Activated CD8-positive, alpha-beta memory T cell treated with anti-CD3 and anti-CD28 coated beads for 1 hour (primary cell): ENCODE measurements at places on chromosomes 4 and X.

GRCh38 chr4:151407466-151408379 lies 1.3 kb upstream of the FHIP1A start:
- no peak for DNase-seq

- DNase-seq: no peak
These were observed 303.7 kb upstream of the GNPDA2 start for GRCh38 chr4:45030059-45030458.

- DNase-seq: no peak
These were observed 10.4 kb downstream of the JADE3 start for GRCh38 chrX:46922611-46923010.

DNA sequence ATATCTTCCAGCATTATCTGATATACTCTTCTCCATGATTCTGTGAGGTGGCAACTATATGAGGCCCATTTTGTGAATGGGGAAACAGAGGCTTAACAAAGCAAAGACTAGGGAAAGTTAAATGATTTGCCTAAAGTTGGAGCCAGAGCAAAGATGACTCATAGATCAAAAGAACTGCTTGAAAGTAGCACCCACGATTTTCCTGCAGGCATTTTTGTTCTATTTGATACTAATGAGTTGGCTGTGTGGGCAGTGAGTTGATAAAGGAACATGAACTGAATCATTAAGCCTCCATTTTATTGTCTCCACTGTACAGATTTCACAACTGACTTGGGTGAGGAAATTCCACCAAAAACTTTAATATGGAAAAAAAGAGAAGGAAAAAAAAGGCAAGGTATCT lies 138.9 kb upstream of the IGFBP7 start:
- no peak for DNase-seq

- DNase-seq: no peak
These were observed 17.9 kb downstream of the ASMTL start for GRCh38 chrX:1434871-1435240.

- no peak for DNase-seq
These were observed 21.9 kb downstream of the CNOT6L start for GRCh38 chr4:77797239-77797638.

DNA sequence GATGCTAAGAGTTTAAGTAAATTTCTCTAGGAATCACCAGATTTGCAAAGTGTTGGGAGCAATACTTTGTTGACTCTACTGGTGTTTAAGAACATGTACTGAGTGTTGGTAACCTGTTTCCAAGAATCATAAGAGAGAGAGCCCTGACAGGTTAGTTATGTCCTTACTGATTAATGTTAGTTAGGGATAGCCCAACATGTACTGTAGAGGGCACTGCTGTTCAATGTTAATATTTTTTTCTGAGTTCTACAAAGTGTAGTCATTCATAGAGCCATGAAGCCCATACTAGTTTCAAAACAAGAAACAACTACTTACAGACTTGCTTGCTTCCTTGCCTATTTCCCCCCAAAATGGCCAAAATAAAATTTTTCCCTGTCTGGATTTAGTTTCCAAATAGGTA lies 11.9 kb downstream of the TMPRSS11D start:
- no peak for DNase-seq

DNA sequence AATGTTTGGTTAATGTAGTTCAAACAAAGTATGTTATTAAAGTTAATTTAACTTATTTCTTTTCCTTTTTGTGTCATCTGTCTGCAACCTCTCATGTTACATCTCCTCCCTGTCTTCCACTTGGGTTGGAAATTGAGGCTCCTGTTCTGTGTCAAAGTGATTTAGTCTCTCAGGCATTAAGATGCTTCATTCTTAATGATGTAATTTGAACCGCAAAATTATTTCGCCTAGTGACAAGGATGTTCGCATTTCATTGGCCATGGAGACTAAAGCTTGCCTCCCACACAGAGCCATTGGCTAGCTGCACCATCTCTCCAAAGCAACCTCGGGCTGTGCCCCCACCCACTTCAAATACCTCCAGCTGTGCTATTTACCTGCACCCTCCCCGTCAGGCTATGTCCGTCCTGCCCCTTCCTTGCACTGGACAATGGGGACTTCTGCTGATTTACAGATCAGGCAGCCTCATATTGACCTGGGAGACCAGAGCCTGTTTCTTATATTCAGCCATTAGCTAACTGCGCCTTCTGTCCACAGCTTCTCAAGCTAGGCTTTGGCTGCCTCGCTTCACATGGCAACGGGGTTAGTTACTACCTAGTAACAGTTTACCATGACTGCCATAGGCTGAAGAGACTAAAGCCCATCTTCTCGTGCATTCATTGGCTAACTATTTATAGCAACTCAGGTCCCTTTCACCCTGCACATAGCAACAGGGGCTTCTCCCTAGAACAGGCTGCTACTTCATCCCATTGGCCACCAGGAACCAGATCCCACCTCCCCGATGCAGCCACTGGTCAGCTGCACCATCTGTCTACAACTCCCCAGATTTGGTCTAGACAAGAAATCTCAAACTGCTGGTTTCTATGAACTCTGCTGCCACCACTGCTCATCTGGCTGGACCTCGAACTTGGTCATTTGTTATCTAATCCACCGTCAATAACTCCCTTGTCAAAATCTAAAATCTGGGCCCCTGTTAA lies 8.6 kb upstream of the ZNF157 start:
- no peak for DNase-seq

GRCh38 chr4:34516524-34516923 lies 1727.8 kb downstream of the ARAP2 start:
- no peak for DNase-seq

DNA sequence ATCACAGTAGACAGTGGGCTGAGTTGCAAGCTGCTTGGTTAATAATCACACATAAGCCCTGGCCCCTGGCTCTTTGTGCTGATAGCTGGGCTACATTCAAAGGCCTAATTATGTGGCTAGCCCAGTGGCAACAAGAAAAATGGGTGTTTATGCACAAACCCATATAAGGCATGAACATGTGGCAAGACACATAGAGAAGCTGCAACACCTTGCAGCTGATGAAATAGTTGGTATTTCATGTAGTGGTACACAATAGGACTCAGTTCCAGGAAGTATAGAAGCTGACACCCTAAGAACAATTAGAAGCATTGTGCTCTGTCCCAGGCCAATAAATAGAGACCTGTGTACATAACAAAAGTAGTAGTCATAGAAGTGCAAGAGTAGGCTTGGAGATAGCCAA lies 14.6 kb upstream of the ZNF630 start:
- DNase-seq: no peak

DNA sequence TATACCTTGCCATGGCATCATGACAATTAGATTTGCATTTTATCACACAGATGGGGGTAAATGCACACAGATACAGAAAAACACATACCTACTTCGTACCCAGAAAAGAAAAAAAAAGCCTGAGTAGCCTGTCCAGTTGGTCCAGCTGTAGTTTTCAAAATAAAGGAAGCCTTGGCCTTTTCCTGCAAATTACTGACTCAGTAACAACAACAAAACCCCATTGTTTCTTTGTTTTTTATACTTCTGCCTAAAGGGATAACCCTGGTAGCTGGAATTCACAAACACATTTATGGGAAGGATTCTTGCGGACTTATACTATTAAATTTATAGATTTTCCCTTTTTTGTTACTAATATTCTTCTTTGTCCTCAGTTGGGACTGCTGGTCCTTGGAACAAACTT lies 156.4 kb upstream of the PCDH10 start:
- DNase-seq: no peak

DNA sequence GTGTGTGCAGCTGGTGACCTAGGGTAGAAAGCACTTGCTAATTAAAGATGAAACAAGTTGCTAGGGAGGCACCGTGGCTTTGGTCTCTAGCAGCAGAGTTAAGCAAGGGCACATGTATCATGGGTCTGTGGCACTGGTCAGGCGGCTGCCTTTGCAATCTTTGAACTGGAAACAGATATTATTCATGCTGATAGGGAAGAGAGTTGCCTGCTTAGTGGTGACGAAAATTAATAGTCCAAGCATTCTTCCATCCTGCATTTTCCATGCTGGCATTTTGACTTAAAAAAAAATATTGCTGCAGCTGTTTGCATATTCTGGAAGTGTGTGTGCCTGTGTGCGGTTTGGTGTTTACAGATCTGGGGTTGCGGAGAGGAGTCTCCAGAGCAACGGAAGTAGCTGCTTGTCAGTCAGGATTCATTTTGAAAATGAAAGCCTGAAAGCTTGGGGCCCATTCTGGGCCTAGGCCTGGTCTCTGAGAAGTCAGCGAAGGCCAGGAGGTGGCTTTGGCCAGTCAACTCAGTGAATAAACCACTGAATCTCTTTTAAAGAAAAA lies 2.3 kb upstream of the SOWAHD start:
- no peak for DNase-seq

- no peak for DNase-seq
These were observed 116.6 kb downstream of the SHOX start for GRCh38 chrX:747176-747575.
